ENCODE measurements at places on chromosomes 4 and X.
A peak's percentile ranks its signal among the peaks of the same experiment; 100 is the strongest.

DNA sequence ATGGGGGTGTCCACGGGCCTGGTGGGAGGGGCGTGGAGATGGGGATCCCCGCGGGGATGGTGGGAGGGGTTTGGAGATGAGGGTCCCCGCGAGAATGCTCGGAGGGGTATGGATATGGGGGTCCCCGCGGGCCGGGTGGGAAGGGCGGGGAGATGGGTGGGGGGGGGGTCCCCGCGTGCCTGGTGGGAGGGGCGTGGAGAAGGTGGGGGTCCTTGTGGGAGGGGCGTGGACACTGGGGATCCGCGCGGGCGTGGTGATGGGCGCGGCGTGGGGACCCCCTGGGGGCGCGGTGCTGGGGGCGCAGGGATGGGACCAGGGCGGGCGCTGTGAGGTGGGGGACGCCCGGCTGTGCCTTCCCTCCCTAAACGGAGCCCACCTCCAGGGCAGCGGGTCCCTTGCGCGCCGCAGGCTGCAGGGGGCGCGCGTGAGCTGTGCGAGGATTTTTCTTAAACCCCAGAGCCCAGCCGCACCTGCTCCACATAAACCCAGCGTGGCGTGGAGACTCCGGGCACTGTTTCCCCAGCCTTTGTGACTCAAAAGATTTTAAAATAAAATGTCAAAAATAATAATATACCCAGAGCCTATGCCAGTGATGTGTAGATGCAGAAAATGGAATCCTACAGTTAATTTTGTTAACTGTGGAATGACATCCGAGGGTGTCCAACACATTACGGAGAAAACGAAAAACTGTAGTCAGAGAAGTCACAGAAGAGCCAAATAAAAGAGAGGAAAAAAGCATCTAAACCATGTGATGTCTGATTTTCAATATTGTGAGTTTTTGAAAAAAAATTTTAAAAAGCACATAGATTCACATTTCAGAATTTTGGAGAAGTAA lies 1.5 kb upstream of the ASMTL start:
- DNase-seq, result peak; percentile 81

DNA sequence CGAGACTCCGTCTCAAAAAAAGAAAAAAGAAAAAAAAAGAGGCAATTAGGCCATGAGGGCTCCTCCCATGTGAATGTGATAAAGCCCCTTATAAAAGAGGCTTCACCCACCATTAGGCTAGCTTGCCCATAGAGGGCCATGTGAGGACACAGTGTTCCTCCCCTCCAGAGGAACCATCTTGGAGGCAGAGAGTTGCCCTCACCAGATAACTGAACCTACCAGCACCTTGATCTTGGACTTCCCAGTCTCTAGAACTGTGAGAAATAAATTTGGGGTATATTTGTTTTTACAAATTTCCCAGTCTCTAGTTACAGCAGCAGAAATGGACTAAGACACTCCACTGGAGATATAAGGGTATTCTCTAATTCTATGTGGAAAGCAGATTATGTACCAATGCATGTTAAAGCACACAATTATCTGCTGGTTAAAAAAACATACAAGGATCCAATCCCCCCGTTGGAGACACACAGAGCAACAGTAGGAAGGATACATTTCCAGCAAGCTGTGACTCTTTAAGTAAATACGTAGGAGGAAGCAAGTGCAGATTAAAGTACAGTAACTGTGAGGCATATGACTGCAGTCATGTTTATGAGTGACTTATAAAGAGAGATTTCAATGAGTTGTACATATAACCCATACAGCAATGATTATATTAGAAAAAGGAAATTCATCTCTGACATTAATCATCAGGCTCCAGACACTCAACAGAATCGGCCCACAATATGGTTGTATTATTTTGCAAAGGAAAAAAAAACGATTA lies 21.4 kb downstream of the SH3RF1 start:
- DNase-seq, result no peak

GRCh38 chr4:34365946-34366345 lies 1878.4 kb downstream of the ARAP2 start:
- no peak for DNase-seq

- DNase-seq, result no peak
These were observed 164.1 kb upstream of the TTC29 start for GRCh38 chr4:147109800-147110199.

- DNase-seq, result no peak
These were observed 28.7 kb downstream of the PAPSS1 start for GRCh38 chr4:107691378-107691777.

GRCh38 chrX:143635915-143636314 lies at the start of gene SLITRK4:
SLITRK4 (minus strand) TSS chrX:143636101; CDS start chrX:143631108, 4,993 bp downstream.
- no peak for DNase-seq

DNA sequence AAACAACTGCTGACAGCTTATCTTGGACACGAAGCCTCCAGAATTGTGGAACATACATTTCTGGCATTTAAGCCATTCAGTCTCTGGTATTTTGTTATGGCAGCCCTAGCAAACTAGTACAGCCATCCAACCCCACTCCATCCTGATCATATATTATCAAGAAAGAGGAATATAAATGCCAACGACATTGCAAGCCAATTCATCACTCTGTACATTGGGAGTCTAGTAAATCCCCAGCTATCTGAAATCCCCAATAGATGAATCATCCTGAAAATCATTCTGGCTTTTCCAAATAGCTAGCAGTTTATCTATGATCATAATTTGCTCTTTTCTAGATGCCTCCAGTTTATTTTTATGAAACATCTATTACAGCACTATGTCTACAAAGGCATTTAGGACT lies 41.1 kb downstream of the FRMD7 start:
- no peak for DNase-seq

- DNase-seq, result no peak
These were observed 122.9 kb upstream of the RASGEF1B start for GRCh38 chr4:81594490-81595159.

GRCh38 chr4:53066155-53066554 lies 204.0 kb downstream of the RASL11B start:
- DNase-seq, result no peak

DNA sequence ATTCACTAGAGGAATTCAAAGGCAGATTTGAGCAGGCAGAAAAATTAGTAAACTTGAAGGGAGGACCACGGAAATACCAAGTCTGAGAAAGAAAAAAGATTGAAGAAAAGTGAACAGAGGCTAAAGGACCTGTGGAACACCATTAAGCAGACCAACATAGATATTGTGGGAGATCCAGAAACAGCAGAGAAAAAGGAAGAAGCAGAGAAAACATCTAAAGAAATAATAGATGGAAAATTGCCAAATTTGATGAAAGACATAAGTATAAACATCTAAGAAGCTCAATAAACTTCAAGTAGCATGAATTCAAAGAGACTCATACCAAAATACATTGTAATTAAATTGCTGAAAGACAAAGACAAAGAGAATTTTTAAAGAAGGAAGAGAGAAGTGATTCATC lies 31.0 kb downstream of the ADAMTS3 start:
- no peak for DNase-seq

DNA sequence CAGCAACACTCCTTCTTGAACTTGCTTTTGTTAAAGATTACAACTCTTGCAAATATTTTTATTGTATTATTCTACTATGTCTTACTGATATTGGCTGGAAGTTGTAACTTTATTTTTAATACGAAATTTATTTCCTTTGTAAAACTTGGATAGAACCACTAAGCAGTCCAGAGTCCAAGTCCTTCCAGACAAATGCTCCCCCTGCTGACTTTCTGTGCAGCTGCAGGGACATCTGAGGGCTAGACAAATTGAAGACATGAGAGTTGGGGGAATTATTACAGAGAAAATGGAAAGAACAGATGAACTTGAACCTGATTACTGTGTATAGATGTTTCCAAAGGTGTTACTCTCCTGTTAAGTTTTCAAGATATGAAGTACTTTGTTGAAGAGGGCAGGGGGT lies 238.8 kb downstream of the GRIA3 start:
- no peak for DNase-seq

DNA sequence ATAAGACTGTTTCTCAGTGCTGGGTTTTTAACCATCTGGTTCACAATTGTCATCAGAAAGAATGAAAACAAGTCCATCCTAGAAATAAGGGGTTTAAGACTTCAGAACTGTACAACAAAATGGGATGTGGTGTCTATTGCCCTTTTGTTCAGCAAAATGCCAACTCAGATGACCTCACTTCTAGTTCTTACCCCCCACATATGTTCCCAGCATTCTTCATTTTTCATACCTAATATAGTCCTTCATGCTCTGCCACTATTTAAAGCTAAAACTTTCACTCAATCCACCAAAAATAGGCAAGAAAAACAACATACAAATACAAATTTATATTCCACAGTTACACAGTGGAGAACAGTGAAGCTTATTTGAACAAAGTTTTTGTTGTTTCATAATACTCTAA lies 111.4 kb downstream of the SORBS2 start:
- DNase-seq, result no peak
